ENCODE measurements at places on chromosomes 7 and 10.

DNA sequence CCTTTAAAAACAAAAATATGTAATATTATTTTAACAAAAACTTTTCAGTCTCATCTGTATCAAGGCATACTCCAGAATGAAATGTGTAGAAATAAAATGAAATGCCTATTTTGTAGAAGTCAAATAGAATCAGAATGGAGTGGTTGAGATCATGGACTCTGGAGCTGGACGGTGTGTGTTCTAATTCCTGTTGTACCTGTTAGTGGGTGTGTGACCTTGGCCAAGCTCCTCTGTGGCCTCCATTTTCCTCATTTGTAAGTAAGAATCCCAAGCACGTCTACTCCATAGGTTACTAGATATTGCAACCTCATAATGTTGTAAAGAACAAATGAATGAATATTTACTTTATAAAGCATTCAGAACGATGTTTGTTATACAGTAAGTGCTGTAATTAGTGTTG is 74.9 kb downstream of the HDAC9 start:
- no peak for DNase-seq

DNA sequence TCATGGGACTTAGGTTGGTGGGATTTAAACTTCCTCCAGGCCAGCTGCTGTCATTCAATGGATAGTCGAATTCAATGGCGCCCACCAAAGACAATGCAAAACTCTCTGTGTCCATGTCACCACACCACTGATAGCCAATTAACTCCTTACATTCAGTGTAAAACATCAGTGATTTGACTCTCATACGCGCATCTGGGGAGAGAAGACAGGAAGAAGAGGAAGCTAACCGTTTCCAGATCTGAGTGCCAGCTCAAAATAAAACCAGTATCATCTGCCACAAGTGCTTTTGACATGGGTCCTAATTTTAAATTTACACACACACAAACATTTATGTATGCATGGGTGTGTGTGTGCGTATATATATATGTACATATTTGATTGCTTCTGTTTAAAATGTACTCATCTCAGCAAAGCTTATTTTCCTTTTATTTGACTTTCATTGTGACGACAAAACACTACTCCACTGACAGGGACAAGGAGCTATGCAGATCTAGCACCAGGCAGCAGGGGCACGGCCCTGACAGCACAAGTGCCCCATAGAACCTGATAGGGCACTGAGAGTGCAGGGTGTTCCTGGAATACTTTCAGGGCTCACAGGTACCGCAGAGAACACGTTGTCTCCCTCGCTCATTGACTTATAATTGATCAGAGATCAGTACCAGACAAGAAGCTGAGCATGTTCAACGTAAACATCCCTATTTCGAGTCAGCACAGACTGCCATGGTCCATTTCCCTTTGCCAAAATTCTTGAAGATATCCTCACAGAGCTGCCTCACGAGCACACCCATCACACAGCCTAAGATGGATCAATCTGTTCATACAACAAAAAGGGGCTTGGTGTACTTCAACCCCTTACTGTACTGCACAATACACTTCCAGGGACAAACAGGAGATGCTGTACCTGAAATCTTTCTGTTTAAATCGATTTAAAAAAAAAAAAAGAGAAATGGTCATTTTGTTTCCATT is 176.1 kb downstream of the COBL start:
- no peak for DNase-seq

GRCh38 chr10:92183199-92183598 is 107.7 kb downstream of the CPEB3 start:
- DNase-seq = no peak

DNA sequence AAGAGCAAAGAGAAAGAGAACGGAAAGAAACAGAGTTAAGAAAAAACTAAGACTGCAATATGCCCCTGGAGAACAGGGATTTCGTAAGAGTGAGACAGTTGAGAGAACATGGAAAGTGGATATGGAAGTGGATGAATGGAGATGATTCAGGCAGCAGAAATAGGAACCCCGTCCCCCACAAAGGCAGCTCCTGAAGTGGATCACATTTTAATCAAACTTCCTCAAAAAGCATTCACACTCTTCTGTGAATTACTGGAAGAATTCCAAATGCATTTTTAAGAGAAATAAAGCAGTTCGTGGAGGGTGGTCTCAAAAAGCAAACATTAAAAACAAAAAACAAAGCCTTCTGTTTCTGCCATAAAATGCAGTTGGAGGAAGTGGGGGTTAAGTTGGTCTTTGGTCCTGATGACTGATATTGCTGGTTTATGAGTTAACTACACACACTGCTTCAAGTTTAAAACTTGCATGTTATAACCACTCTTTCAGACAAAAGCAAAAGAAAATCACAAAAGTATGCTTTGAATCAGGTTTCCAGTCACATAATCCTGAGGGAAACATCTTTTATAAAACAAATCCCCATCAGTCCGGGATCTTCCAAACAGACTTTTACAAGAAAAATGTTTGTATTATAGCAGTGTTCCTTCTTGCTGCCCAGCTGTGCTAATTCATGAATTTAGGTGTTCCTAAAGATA is 214.3 kb downstream of the FANK1 start:
- no peak for DNase-seq

- DNase-seq = peak; percentile 58
Measured at GRCh38 chr7:92448205-92448747, 994 bp downstream of the GATAD1 start.

GRCh38 chr10:132391676-132392020 is 5.4 kb upstream of the PWWP2B start:
- DNase-seq = no peak

DNA sequence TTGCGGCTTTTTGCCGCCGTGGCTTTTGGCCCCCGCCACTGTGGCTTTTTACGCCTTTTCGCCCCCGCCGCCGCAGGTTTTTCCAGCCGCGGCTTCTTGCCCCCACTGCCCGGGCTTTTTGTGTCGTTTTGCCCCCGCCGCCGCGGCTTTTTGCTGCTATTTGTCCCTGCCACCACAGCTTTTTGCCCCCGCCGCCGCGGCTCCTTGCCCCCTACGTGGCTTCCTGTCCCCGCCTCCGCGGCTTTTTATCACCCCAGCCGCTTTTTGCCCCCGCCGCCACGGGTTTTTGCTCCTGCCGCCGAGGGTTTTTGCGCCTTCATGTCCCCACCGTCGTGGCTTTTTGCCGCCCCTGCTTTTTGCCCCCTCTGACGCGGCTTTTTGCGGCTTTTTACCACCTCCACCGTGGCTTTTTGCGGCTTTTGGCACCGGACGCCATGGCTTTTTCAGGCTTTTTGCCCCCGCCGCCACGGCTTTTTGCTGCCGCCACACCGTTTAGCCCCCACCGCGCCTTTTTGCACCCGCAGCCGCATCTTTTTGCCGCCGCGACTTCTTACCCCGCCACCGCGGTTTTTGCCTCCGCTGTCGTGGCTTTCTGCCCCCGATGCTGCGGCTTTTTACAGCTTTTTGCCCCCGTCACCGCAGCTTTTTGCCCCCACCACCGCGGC is 637.0 kb downstream of the ZNF716 start:
- DNase-seq = no peak

Data from effector memory CD8-positive, alpha-beta T cell (primary cell).